RWPE1 (cell line): ENCODE measurements at places on chromosomes 7 and 10.

DNA sequence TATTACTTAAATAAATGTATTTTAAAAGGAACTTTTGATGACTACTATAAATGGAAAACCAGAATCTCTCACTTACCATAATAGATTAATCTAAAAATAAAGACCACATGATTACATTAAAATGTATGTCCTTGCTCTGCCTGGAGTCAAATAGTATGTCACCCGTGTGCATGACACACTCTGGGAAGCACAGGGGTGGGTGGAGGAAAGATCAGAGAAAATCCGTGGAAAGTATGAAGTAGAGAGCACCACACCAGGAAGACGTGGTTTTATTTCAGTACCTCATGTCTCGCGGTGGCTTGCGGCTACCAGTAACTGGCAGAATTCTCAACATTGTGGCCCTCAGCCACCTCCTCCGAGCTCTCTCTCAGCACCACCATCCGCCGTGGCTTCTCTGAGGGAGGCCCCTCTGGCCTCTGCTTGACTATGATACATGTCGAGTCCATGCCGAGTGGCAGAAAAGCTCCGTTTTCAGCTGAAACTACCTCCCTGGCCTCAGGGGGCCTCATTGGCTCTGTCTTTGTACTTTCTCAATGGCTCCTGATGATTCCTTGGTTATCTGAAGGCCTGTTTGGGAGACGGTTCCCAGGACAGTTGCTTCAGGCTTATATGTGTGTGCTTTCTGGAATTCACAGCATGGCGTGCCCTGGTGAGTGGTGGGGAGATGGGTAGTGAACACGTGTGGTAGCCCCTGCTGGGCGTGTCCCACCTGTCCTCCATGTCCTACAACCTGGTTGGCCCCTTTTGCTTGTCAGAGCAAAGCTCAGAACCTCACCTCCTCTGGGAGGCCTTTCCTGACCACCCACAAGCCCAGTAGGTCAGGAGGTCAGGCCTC lies 49.8 kb downstream of the LHPP start:
- DNase-seq = no peak

- DNase-seq = no peak
Observed at GRCh38 chr10:110821508-110821907, 50.2 kb upstream of the PDCD4 start.

DNA sequence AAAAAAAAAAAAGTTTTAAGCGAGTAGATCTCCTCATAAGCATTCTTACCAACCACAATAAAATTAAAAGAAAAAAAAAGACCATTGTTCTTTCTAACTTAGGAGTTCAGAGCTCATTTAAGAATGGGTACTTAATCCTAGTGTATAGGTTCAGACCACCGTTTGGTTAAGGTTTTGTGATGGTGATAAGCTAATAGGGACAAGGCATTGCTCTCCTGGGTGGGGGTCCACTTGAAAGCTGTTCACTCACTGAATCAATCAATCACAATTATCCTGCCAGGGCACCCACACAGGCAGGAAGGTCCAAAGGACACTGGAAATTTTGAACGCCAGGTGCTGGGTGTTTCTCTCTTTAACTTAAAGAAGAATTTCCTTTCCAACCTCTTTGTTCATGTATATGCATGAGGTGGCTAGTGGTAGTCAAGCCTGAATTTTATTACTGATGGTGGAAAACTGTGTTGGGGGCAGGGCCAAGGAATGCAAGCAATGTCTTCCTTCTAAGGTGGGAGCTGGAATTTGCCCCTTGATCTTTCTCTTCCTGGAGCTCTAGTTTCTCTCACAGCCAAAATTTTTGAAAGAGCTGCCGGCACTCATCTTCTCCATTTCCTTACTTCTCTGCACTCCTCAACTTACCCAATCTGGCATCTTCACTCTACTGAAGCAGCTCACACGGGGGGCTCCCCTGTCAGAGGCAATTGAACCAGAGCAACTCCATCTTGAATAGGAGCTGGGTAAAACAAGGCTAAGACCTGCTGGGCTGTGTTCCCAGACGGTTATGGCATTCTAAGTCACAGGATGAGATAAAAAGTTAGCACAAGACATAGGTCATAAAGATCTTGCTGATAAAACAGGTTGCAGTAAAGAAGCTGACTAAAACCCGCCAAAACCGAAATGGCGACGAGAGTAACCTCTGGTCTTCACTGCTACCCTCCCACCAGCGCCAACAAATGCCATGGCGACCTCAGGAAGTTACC lies 7.5 kb upstream of the FAM131B start:
- no peak for DNase-seq

DNA sequence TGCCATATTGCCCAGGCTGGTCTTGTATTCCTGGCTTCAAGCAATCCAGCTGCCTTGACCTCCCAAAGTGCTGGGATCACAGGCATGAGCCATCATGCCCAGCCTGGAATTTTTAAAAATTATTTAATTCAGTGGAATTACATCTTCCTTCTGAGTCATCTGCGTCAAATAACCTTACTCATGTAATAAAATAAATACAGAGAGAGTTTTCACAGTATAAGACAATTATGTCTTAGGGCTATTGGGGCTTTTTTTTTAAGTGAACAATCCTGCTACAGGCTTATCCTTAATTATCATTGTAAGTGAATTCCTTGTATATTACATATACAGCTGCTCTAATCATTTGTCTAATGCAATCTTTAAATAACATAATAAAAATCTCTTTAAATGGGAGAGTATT lies 108.3 kb downstream of the MAPK8 start:
- DNase-seq = peak; percentile 31

GRCh38 chr7:155814316-155815276 lies 2.3 kb upstream of the SHH start:
- no peak for DNase-seq

- DNase-seq = peak; percentile 59
Observed at GRCh38 chr10:91162495-91163268, 57.8 kb upstream of the PCGF5 start.
